ENCODE measurements at places on chromosomes 16 and 17.

DNA sequence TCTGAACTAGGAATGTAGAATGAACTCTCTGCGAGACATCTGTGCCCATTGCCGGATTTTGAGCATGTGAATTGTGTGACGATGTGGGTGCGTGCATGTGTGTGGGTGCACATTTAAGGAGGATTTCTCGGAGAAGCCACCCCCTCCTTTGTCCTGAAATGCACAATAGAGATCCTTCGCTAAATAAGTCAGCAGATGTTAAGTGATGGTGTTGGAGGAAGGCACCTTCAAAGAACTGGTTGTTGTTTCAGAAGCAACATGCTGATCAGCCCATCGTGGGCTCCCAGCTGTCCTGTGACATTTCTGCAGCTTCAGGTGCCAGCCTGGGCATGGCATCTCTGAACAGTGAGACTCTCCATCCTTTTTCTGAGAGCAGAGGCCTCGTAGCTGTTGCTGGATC lies 194.9 kb downstream of the MSI2 start:
- no peak for DNase-seq

GRCh38 chr17:33572615-33573014 lies 279.5 kb upstream of the ASIC2 start:
- no peak for DNase-seq

GRCh38 chr17:71869841-71870545 lies 250.8 kb upstream of the SOX9 start:
- DNase-seq = no peak

DNA sequence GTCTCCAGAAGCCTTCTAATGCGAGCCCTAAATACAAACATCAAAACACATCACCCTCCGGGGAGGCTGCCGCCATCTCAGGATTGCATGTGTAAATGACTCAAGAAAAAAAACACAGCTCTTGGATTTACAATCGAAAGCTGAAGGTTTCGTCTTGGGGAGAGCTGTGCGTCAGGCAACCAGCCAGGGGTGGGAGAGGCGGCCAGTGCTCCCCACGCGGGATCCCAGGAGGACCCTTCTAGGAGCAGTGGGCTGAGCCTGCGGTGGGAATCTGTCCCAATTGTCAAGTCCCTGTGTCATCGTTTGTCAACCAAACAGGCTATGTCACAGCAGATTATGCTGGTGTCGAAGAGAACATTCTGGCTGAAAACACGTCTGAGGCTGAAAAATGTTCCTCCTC lies 209.7 kb downstream of the ABCC12 start:
- DNase-seq = no peak

DNA sequence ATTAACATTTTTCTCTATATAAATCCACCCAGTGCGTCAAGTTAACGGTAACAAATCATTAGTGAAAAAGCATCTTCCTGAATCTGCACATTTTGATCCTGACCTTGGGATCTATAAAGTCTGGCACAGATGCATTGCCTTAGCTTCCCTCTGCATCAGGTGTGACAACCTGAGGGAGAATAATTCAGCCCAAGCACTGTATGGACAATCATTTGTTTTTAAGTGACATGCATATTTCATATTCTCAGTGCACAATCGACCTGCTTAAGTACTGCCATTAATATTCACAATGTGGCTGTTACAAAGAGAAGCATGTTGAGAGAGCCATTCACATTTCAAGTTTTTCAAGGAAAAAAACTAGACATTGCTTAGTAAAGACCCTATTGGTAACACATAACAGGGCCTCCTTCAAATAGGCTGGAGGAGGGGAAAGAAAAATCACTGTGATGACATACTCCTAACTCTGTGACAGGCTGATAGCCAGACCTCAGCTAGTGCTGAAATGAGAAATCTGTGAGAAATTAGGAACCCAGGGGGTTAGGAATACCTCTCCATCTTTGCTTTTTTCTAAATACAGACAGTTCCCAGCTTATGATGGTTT lies 505.3 kb upstream of the CDH5 start:
- DNase-seq = no peak

DNA sequence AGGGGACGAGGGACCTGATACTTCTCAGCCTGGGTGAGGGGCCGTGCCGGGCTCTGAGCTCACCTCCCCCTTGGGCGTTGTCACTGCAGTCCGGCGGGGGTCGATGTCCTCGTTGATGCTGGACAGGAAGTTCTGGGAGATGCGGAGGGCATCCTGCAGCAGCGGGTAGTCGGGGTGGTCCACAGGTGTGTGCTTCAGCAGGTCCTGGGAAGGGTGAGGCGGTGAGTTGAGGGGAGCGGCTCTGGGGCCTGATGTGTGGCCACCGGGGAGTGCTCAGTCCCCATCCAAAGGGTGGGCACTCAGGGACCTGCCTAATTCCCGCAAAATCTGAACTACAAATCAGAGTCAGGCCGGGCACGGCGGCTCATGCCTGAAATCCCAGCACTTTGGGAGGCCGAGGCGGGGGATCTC lies 75.6 kb downstream of the TIMM22 start:
- no peak for DNase-seq

GRCh38 chr16:28531777-28532744 lies 6.7 kb downstream of the NUPR1 start:
- DNase-seq = no peak

DNA sequence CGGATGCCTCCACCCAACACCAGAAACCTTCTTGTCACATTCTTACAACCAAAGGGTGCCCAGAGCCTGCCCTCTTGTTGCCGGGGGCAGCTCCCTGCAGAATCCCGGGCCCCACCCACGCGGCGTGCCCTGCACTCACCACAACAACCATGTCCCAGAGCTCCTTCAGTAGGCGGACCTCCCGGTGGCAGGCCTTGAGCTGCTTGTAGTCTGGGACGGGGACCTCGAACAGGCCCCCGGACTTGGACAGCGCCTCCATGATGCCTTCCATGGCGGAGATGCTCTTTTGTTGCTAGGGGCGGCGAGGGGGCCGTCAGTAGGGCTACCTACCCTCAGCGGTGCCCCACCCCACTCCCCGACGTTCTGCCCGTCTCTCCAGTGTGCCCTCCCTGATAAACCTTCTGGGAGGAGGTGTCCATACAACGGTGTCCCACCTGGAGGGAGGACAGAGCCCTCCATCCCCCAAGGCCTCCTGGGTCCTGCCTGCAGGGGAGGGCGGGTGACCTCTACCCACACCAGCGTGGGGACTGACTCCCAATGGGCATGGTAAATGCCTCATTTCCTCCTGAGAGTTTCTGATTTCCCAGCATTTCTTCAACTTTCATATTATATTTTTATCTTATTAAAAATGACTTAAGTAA lies 52.2 kb downstream of the DNAH17 start:
- no peak for DNase-seq

GRCh38 chr16:88078111-88078775 lies 127.0 kb downstream of the BANP start:
- no peak for DNase-seq

DNA sequence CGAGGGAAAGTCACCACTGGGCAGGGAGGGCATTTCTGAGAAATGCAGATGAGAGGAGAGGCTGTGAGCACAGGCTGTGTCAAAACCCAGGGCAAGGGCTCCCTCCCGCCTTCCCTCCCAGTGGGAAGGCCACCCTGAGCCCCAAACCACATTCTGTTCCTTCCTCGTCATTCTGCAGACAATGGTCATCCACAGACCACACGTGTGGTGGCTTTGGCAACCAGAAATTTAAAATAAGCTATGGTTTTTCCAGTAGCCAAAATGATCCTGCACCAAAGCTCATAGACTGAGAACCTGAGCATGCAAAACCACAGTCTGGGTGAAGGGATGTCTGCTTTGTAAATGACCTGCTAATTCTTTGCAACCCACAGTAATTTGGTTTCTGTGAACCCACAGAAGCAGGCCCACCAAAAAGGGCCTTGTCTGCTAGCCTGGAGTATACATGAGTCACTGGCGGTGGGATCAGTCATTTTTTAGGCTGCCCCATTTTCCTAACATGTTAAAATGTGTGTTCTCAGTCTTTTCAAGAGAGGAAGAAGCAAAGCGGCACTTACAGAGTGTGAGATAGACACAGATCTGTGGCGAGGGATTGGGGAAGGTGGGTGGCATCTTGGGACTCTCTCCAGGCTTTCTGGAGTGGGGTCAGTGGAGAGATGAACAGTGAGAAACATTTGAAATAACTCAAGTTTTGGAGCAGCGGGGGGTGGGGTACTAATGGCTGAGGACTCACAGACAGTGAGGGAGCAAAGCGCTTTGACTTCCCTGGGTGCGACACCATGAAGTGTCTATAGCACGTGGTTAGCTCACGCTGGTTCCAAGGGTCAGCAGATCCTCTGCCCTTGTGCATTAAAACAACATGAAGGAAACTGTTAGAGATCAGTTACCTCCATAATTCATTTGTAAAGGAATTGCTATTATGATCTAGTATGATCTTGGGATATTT lies 20.5 kb downstream of the GRB7 start:
- peak; percentile 55 for DNase-seq

- DNase-seq = no peak
Observed at GRCh38 chr17:7818746-7819645, 15.0 kb upstream of the KDM6B start.

- no peak for DNase-seq
Observed at GRCh38 chr16:75983741-75984381, 257.6 kb upstream of the CPHXL start.

DNA sequence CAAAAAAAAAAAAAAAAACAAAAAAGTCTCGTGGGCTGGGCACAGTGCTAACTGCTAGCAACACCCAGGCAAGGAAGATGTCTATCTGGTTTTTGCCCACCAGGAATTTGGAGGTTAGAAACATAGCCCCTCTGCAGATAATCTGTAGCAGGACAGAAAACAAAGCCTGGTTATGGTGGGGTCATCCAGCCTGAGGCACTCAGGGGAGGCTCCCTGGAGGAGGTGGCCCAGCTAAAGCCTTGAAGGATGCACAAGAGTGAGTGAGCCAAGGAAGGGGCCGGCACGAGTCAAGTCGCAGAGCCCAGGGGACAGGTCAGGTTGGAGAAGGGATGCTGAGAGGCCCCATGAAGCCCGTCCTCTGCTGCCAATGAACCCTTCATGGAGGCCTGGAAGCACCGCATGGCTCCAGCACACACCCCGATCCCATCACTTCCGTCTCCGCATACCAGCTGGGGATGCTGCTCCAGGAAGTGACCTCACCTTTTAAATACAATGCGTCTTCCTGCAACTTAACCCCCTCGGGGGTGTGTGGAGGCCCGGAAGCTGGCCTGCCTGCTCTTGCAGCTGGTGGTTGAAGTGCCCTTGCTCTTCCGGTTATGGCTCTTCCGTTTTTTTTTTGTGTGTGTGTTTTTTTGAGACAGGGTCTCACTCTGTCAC lies 86.5 kb downstream of the ENGASE start:
- peak; percentile 2 for DNase-seq
